ENCODE measurements at places on chromosomes 5 and 9.

DNA sequence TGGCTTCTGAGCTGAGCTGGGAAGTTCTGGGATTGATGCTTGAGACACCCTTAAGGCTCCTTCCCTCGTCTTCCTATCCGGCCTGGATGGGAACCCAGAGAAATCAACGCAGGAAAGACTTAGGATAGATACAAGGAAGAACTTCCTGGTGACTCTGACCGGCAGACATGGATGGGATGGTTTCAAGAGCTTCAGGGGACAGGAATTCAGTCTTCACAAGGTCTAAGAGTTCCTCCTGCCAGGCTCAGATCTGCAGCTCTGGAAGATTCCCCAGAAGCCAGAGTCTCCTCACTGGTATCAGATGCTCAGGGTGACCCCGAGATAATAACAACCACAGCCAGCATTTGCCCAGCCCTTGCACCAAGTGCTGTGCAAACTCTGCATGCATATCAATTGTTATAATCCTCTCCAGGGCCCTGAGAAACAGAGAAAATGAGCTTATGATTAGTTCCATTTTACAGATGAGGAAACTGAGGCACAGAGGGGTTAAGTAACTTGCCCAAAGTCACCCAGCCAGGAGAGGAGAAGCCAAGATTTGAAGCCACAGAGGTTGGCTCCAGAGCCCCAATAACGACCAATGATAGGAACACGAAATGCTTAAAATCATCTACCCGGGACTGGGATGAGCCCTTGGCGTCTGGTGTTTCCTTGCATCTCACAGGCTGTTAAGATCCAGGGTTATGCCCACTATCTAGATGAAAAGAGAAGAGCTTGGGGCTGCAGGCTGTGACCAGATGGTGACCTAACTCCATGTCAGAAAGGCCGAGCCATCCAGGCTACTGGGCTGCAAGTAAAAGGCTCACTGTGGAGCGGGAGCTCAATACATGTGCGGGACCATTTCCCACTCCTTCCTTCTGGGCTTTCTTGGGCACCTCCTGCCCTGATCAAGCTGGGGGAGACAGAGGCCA, 119.8 kb downstream of the C9orf50 start:
- no peak for DNase-seq

- DNase-seq, result peak; percentile 22
Observed at GRCh38 chr5:122295138-122295537, 16.9 kb upstream of the SNCAIP start.

GRCh38 chr9:94817291-94818177, 91.0 kb downstream of the AOPEP start:
- no peak for DNase-seq

DNA sequence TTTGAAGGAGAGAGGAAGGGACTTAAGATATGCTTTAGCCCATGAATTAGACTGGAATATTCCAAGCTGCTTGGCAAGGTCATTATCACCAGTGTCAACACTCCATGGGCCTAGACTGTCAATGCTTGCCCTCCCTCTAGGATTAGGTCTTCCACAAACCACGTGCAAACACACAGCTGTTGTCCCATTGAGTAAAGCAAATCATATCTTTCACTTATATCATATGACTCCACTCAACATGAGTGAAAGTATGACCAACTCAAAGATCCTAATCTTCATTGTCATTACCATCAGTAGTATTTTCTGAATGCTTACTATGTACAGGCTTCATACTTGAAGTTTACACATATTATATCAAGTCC, 57.0 kb upstream of the GRAMD2B start:
- no peak for DNase-seq

GRCh38 chr9:104118916-104119315, 24.8 kb downstream of the SMC2 start:
- DNase-seq, result no peak

DNA sequence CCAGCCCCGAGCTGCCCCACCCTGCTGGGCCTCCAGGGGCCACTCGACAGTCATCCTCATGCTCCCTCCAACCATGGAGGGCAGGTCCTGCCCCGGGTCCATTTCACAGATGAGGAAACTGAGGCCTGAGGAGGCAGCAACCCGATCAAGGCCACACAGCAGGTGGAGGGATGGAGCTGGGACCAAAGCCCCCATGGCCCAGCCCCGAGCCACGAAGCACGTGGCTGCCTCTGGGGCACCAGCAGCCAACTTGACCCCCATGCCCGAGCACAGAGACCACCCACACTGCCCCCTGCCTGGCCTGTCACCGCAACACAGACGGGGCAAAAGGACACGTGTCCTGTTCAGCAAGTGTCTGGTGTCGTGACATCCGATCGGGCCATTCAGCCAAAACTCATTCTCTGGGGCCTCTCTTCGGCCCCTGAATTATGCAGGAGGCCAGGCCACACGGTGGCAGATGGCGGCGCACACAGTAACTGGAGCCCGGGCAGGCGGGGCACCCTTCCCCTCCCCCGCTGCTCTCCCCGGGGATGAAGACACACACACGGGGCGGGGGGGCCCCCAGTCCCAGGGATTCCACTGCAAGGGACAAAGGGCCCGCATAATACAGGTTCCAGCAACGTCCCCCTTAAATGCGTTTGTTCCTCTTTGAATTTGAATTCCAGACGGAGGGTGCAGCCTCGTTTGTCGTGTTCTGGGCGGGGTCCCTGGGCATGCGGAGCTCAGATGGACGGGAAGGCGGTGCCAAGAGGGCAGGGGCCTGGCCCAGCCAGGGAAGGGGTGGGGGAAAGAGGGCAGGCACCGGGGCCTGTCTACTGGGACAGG, 29.4 kb upstream of the TMEM250 start:
- no peak for DNase-seq

- no peak for DNase-seq
Observed at GRCh38 chr9:89916001-89916597, 311.3 kb downstream of the GADD45G start.

- DNase-seq, result no peak
Observed at GRCh38 chr5:5481633-5482032, 59.2 kb downstream of the ICE1 start.
